ENCODE measurements at places on chromosomes 12 and 14.

- no peak for DNase-seq
These were observed 138.7 kb downstream of the TTC7B start for GRCh38 chr14:90677484-90678050.

DNA sequence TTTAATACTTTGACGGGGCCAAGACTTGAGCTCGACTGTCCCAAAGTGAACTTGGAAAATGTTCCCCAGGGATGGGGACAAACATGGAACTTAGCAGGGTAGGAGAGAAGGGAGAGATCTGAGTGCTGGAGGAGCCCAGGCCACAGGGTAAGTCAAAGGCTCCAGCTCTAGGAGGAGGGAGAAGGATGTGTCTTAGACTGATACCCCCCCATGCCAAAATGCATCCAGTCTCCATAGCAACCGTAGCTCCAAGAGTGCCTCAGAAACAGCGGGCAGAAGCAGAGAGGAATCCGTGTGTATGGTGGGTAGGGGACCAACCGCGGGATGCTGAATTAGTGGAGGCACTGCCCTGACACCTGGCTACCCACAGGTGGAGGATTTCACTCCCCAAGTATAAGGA, 845 bp upstream of the AGAP2 start:
- no peak for DNase-seq

DNA sequence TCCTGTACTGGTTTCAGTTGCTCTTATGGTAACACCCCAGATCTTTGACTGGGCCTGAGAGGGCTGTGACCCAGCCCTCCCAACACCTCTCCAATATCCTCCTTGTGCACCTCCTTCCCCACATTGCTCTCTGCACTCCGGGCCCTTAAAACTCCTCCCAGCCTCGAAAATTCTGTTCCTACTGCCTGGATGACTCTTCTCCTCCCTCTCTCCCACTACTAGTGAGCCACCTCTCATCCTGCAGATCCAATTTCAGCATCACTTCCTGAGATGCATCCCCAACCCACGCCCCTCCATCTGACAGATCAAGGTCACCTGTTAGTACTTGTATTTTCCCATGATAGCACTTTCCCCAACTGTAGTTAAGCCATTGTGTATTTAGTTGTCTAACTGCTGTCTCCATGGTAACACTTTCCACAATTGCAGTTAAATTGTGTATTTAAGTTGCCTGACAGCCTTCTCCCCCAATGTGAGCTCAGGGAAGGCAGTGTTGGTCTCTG, 11.5 kb upstream of the NT5DC3 start:
- DNase-seq, result no peak

GRCh38 chr12:113197518-113198077, 12.1 kb downstream of the RITA1 start:
- no peak for DNase-seq

DNA sequence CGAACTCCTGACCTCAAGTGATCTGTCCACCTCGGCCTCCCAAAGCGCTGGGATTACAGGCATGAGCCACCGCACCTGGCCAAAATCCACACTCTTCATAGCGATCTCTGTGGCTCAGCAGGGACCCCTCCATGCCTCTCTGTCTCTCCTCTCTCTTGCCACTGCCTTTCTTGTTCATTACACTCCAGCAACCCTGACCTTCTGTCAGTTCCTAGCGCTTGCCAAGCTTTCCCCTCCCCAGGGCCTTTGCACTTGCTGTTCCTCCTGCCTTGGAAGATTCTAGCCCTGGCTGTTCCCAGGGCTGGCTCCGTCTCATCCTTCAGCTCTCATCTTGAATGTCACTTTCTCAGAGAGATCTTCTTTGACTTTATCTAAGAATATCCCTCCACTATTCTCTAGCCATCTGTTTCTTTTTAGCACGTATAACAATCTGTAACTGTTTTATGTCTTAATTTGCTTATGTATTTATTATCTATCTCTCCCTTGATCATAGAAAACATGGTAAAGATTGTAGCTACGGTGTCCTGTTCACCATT, 38.9 kb upstream of the MAP1LC3B2 start:
- DNase-seq, result no peak

- no peak for DNase-seq
These were observed 9.2 kb upstream of the CRIP2 start for GRCh38 chr14:105465209-105466031.

DNA sequence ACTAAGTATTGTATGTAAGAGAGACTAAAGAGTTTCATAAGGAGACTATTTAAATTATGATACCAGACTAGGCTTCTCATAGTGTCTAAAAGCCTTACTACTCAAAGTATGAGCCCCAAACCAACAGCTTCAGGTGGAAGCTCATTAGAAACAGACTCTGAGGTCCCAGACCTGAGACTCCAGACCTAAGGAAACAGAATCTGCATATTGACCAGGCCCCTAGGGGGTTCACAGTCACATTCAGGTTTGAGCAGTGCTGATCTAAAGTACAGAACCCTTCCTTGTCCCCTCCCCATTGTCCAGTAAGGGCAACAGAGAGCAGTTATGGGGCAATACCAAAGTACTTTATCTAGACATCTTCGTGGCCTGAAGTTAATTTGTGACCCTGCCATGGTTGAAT, 87.7 kb downstream of the SSPN start:
- DNase-seq, result no peak

- DNase-seq, result no peak
These were observed 737 bp downstream of the SPX start for GRCh38 chr12:21526721-21527345.

GRCh38 chr14:44960146-44960545, 1.6 kb downstream of the KLHL28 start:
- DNase-seq, result no peak
